ENCODE measurements at places on chromosomes 6 and 20. TPM values are rescaled to one million over a fixed set of nuclear protein-coding genes. Genes with fewer than 3 reads are reported as not detected.

DNA sequence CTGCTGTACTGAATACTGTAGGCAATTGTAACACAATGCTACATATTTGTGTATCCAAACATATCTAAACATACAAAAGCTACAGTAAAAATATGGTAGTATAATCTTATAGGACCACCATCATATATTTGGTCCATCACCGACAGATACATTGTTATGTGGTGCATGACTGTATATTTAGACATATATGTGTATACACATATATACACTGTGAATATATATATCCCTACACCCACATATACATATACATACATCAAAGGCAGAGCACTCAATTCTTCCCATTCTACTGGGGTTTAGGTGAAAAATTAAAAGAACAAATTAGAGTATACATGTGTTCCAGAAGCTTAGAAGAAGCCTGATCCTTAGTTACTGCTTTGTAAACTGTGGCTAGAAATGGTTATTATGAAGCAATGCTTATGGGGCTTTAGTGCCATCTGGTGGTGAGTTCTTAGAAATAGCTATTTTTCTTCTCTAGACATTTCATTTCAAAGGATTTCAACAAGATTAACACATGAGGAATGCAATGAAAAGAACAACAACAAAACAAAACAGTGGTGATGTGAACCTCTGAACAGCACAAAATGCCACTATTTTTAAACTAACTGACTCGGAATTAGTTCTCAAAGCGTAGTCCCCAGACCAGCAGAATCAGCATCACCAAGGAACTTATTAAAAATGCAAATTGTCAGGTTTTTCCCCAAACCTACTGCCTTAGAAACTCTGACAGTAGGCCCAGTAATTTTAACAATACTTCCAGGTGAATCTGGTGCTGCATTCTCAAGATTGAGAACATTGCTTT lies 38.0 kb downstream of the PKHD1 start:
- H3K27ac ChIP-seq, result no peak overlapping the region
- H3K36me3 ChIP-seq, result no peaks in the 10 kb centered on the region
- no peaks in the 10 kb centered on the region for H3K27me3 ChIP-seq
- no peak for DNase-seq
- H3K4me1 ChIP-seq, result no peaks in the 10 kb centered on the region
- H3K4me3 ChIP-seq, result no peak overlapping the region

DNA sequence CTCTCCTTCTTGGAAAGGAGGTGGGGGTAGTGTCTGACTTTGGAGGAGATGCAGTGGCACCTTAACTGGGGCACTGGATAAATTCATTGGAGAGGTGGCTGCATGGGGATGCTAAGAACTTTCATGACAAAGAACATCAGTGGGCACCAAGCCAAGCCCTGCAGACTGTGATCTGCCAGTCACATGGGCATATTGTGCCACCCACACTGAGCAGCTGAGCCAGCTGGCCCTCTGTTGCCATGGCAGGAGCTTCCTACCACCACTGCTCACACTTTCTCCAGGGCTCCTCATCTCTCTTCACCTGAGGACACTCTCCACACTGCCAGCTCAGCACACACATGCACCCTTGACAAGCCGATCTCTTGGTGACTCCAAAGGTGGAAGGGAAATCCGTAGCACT lies 715.6 kb downstream of the QKI start:
- no peak overlapping the region for H3K27ac ChIP-seq
- no peak overlapping the region for H3K4me3 ChIP-seq
- DNase-seq, result no peak
- H3K27me3 ChIP-seq, result no peaks in the 10 kb centered on the region
- H3K36me3 ChIP-seq, result no peaks in the 10 kb centered on the region

- H3K4me3 ChIP-seq, result no peak overlapping the region
- no peaks in the 10 kb centered on the region for H3K36me3 ChIP-seq
- H3K27me3 ChIP-seq, result no peaks in the 10 kb centered on the region
- no peak for DNase-seq
- no peak overlapping the region for H3K27ac ChIP-seq
Measured at GRCh38 chr6:146065690-146066089, 36.8 kb downstream of the GRM1 start.

DNA sequence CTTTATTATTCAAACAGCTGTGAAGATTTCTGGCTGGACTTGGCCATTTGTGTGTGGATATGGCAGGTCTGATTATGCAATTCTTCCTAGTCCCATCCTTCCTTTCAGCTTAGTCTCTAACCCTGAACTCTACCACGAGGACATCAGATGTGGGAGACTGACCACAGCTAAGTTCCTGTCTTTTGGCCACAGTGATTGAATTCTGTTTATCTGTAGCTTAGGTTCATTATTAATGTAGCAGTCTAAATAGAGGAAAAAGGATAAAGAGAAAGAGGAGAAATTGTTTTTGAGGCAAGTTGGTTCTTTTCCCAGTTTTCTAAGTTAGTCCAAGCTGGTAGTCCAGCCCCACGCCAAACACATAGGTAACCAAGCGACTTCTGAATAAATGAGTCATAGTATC lies 598.9 kb downstream of the RFPL4B start:
- no peaks in the 10 kb centered on the region for H3K27me3 ChIP-seq
- DNase-seq, result no peak
- no peak overlapping the region for H3K4me3 ChIP-seq

The ARMH2 gene
- polyA plus RNA-seq, result 0.70 TPM

The COL19A1 gene
- polyA plus RNA-seq, result not detected

All from naive thymus-derived CD4-positive, alpha-beta T cell (primary cell).